Caki2 (cell line): ENCODE measurements at places on chromosomes 3 and 15.

- DNase-seq, result no peak
Observed at GRCh38 chr15:48962662-48963523, 826 bp downstream of the SHC4 start.

DNA sequence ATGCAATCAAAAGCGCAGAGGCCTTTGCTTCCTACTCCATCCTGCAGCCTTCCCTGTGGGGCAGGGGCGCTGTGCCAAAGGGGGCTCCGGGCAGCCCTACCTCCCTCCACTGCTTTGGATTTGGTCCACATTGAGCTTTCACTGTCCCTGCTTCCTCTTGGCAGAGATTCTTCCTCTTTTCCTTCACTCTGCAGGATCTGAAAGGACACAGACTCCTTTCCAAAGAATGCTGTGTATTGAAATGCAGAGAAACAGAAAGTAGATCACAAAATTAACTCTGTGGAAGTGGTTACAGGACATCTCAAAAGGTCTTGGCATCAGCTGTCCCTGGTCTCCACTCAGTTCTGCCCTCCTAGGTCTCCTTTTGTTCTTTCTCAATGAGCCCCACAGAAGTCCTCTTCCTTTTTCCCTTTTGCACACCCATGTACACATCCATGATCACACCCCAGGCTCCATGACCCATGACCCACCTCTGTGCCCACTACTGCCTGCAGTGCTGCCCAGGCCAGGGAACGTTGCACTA, 64.1 kb downstream of the CCR1 start:
- no peak for DNase-seq

GRCh38 chr15:38164061-38164460, 88.6 kb upstream of the SPRED1 start:
- DNase-seq, result no peak

DNA sequence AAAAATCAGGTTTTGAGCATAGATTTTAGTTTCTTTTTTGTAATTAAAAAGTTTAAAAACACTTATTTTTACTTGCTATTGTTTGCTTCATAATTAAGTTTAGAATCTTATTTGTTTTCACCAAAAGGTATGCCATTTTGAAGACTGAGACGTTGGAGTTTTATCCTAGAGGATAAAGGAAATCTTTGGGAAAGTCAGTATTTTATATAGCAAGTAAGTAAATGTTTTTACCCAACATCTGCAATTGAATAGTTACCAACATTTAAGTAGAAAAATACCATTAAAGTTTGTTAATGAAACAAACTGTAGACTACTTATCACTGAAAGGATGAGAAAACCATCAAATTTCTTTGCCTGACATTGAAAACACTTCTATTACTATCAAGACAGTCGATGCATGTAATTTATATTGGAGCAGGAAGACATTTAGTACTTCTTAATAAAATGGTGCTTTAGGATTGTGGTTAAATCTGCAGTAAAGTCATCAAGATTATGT, 14.0 kb upstream of the CHD2 start:
- no peak for DNase-seq

GRCh38 chr3:187989575-187990153, 164.3 kb upstream of the LPP start:
- DNase-seq, result no peak

GRCh38 chr15:62785881-62786828, 256.4 kb upstream of the TPM1 start:
- no peak for DNase-seq

DNA sequence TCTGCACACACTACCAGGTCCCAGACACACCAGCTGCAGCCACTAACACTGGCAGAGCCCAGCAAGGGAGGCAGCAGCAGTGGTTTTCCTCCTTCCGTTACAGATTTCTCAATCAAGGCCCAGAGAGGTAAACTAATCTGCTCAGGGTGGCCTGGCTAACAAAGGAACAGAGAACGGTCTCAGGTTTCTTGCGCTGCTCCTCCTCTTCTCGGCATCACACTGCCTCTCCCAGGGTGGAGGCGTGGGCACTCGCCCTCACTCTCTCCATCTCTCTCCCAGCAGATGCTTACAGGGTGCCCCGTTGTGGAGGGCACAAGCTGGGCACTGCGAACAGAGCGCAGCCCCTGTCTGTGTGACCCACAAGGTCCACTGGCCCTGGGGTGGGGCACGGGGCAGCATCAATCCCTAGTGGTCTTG, 228.7 kb downstream of the VPS13C start:
- DNase-seq, result no peak

GRCh38 chr3:150602426-150603152, 532 bp upstream of the SELENOT start:
- no peak for DNase-seq

GRCh38 chr3:57009367-57009766, 51.1 kb upstream of the SPATA12 start:
- DNase-seq, result no peak

GRCh38 chr3:125375950-125376679, 990 bp upstream of the ZNF148 start:
- DNase-seq, result no peak

DNA sequence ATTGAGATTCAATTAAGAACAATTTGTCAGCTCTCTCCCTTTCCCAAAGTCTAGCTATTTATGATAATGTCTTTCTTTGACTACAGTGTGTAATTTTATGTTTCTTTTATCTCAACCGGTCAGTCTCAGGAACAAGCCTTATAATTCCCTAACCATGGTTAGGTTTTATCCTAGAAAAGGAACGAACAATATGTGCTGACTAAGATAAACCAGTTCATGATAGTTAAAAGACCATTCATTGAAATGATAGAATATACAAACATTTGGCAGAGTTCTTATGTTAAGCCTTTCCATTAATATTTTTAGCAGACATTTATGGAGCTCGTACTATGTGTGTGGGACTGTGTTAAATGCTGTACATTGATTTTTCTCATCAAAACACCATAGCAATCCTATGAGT, 106.3 kb downstream of the SYNPR start:
- DNase-seq, result no peak

- DNase-seq, result no peak
Observed at GRCh38 chr3:144743225-144743668, 771.6 kb downstream of the DIPK2A start.

GRCh38 chr3:37785736-37786135, 75.9 kb upstream of the CTDSPL start:
- no peak for DNase-seq

- DNase-seq, result no peak
Observed at GRCh38 chr15:32763295-32763694, 45.5 kb downstream of the GREM1 start.

GRCh38 chr3:13457593-13457992, 22.5 kb upstream of the HDAC11 start:
- DNase-seq, result no peak

DNA sequence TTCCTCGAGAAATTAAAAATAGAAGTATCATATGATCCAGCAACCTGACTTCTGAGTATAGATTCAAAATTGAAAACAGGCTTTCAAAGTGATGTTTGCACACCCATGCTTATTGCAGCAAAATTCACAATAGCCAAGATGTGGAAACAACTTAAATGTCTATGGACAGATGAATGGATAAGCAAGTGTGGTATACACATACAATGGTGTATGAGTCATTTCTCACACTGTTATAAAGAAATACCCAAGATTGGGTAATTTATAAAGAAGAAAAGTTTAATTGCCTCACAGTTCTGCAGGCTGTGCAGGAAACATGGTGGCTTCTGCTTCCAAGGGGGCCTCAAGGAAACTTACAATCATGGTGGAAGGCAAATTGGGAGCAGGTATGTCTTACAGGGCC, 100.8 kb downstream of the KLF13 start:
- DNase-seq, result no peak

- no peak for DNase-seq
Observed at GRCh38 chr3:190596349-190597285, 82.7 kb downstream of the IL1RAP start.

- no peak for DNase-seq
Observed at GRCh38 chr3:110166791-110167190, 829.4 kb upstream of the DPPA4 start.
